ENCODE measurements at places on chromosomes 16 and 17.

- no peak for DNase-seq
Measured at GRCh38 chr17:1123393-1123831, 56.4 kb downstream of the ABR start.

DNA sequence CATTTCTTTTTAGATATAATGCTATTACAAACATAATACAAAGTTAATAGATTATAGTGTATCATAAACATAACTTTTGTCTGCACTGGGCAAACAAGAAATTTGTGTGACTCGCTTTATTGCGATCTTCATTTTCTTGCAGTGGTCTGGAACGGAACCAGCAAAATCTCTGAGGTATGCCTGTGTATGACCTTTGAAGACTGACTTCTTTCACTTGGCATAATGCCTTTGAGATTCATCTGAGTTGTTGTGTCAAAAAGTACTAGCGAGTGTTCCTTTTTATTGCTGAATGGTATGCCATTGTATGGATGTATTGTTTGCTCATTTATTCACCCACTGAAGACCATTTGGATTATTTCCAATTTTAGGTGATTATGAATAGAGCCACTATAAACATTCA, 69.2 kb downstream of the TANC2 start:
- peak; percentile 63 for DNase-seq

- no peak for DNase-seq
Measured at GRCh38 chr16:88347656-88348376, 34.9 kb upstream of the ZNF469 start.

DNA sequence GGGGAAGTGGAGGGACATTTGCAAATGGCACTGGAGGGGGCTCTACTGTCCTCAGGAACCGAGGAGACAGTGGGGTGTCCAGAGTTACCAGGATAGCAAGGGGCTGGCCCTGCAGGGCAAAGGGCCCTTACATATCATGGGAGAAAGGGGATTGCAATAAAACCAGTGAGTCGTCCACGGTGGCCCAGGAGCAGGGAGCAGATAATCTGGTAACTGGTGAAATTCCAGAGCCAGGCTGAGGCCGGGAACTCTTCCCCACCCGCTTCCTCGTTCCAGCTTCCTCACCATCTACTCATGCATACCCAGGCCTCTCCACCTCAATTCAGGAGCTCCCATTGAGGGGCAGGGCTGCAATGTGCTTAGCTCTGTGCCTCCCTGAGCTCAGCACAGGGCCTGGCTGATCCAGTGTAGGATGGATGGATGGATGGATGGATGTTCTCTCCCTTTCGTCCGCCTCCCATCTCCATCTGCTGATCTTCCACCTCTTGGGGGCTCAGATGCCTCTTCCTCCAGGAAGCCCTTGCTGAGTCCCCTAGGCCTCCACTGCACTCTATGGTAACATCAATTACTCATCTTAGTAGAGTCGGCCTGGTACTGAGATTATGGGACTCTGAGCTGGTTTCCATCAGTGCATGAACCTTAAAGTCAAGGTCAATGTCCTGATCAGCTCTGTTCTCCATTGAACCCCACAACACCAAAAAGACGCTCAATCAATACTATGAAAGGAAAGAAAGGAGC, 41.2 kb upstream of the NDRG4 start:
- DNase-seq = no peak

GRCh38 chr17:57557416-57557815, 187.7 kb downstream of the CCDC182 start:
- DNase-seq = no peak

DNA sequence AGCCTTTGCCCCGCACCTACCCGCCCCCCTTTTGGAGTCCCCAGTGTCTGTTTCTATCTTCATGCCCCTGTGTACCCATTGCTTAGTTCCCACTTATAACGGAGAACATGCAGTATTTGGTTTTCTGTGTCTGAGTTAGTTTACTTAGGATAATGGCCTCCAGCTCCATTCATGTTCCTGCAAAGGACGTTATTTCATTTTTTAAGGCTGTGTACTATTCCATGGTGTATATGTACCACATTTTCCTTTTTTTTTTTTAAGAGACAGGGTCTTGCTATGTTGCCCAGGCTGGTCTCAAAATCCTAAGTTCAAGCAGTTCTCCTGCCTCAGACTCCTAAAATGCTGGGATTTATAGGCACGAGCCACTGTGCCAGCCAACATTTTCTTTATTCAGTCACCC, 4.1 kb upstream of the TGFB1I1 start:
- DNase-seq = no peak

GRCh38 chr16:31134091-31134571, 1.4 kb downstream of the PRSS8 start:
- DNase-seq = no peak

DNA sequence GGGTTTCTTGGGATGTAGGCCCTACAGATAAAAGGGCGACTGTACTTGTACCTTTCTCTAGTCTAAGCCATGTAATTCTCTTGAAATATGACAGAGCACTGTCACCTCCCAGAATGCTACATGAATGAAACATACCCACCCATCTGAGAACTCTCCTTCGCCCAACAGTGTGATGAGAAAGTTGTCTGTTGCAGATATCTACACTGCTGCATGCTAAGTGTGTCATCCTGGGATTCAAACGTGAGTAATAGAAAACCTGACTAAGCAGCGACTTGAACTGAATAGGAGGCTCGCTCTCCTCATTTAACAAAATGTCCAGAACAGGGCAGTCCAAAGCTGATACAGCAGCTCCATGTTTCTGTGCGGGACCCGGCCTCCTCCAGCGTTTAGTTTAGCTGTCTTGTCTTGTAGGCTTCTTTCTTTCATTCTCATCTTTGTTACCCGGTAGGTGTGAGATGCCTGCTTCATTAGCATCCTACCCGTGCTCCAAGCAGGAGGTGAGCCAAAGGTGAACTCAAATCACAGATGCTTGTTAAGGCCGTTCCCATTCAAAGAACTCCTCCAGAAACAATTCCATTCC, 211.9 kb downstream of the PRKCA start:
- no peak for DNase-seq

GRCh38 chr17:37430051-37430627, 23.5 kb downstream of the TADA2A start:
- no peak for DNase-seq

DNA sequence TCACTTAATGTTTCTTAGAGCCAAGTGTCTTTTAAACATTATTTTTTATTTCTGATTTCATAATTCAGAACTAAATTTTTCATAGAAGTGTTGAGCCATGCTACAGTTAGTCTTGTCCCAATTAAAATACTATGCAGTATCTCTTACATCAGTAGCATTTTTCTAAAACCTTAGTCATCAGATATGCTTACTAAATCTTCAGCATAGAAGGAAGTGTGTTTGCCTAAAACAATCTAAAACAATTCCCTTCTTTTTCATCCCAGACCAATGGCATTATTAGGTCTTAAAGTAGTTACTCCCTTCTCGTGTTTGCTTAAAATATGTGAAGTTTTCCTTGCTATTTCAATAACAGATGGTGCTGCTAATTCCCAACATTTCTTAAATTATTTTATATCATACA, 13.6 kb upstream of the BCAS3 start:
- no peak for DNase-seq

GRCh38 chr17:20008242-20009051, 712 bp upstream of the SPECC1 start:
- peak; percentile 13 for DNase-seq

DNA sequence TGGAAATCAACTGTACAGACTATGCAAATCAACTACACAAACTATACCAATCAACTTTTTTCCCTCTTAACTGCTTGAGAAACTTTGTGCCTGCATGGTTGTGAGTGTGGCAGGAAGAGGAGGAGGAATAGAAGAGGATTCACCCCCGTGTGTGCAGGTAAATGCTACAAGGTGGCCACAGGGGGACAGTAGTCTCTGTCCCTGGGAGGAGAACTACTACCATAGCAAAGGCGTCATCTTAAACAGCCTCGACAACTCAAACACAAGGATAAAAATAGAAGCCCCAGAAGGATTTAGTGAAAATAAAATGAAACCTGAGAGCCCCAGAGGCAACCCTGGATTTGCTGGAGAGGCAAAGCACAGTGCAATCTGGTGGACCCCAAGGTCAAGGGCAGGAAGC, 199.5 kb upstream of the DYNLRB2 start:
- no peak for DNase-seq

DNA sequence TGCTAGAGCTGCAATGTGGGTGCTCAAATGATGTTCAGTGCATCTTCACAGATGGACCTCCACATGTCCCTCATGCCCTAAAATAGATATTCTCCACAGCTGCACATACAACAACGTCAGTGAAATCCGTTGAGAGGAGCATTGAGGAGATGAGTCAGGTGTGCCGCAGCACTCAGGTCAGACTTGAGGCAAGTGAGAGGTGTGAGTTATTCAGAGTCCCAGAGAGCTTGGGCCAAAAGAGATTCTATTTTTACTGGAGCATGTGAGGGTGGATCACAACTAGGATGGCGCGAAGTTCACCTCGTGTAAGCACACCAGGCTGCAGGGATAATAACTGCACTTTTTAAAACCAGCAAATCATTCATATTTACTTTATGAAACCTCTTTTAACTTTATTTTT, 645.3 kb downstream of the MAF start:
- no peak for DNase-seq
